ENCODE measurements at places on chromosomes 3 and 15.

DNA sequence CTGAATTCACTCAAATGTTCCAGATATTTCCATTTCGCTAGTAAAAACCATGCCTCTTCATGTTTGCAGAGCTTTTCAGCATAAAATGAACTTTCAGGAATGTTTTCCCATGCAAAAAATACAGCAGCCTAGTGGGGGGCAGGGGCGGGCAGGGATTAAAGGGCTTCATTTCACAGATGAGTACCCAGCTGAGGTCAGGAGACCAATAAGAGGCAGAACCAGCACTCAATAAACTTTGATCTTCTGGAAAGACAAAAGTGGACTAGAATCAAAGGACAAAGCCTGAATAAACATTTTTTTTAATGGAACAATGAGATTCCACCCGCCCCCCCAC lies 8.0 kb downstream of the KLHL25 start:
- no peak for DNase-seq

- DNase-seq: no peak
Observed at GRCh38 chr3:61877359-61878138, 316.2 kb downstream of the PTPRG start.

DNA sequence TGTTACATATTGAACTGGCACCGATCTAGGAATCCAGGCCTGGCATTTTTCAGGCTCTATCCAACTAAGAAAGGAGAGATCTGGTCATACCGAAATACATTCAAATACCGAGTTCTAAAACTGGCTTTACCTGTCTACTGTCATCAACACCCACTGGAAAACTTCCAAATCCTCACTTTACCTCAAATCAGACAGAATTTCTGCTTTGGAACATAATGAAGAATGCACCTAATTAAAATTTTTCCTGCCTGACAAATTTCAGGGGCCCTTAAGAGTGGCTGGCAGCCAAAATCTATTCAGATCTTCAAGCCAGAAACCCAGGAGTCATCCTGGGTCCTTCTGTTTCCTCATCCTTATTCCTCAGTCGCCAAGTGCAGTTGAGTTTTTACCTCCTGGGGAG lies 198.6 kb upstream of the FEZF2 start:
- DNase-seq: no peak

DNA sequence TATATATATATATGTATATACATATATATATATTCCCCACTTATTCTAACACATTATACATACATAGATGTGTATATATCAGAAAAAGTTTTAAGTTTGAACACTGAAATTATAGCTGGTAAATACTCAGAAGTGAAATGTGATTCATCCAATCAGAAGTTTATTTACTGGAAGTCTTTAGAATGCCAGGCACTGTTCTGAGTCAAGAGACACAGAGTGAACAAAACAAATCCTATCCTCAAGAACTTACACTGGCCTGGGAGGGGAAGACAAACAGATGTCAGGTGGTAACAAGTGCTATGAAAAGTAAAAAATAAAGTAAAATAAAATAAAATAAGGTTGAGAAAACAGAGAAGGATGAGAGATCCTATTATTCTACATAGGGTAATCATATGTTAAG lies 13.4 kb downstream of the DHX36 start:
- no peak for DNase-seq

GRCh38 chr15:71201477-71201876 lies 86.2 kb downstream of the THSD4 start:
- DNase-seq: peak; percentile 93

DNA sequence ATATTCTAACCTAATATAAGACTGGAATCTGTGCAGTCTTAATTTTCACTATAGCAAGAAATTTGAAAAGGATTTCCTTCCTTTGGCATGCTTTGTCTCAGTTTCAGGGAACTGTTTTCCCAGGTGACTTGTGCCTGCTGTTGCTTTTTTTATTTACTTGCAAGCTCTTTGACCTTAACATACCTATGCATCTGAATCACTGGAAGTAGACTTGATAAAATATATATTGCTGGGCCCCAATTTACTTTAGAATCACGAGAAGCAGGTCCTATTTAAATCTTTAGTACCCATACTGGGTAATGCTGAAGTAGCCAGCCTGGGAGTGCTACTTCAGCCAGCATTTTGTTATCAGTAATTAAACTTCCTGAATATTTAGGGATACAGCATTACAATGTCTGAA lies 257.9 kb upstream of the ALCAM start:
- no peak for DNase-seq

- DNase-seq: no peak
Observed at GRCh38 chr15:41465822-41466421, 27.8 kb upstream of the ITPKA start.

DNA sequence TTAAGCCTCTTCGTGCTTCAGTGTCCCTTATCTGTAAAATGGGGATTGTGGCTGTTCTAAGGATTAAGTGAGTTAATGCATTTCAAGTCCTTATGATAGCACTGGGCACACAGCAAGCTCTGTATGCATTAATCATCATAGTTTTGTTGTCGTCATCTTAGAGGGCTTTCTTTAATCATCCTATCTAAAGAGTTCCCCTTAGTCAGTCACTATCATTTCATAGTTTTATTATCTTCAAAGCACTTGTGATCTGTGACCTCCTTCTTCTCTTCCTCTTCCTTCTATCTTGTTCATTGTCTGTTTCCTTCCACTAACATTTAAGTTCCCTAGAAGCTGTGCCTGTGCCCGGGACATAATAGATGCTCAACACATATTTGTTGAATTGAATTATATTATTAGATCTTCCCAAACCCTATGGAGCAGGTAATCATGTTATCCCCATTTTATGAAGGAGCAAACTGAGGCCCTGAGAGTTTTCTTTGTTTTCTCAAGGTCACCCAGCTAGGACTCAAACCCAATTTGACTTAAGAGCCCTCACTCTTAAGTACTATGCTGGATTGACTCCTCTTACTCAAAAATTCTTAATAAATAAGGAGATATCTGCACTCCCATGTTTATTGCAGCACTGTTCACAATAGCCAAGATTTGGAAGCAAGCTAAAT lies 24.1 kb downstream of the DUOX2 start:
- DNase-seq: no peak

DNA sequence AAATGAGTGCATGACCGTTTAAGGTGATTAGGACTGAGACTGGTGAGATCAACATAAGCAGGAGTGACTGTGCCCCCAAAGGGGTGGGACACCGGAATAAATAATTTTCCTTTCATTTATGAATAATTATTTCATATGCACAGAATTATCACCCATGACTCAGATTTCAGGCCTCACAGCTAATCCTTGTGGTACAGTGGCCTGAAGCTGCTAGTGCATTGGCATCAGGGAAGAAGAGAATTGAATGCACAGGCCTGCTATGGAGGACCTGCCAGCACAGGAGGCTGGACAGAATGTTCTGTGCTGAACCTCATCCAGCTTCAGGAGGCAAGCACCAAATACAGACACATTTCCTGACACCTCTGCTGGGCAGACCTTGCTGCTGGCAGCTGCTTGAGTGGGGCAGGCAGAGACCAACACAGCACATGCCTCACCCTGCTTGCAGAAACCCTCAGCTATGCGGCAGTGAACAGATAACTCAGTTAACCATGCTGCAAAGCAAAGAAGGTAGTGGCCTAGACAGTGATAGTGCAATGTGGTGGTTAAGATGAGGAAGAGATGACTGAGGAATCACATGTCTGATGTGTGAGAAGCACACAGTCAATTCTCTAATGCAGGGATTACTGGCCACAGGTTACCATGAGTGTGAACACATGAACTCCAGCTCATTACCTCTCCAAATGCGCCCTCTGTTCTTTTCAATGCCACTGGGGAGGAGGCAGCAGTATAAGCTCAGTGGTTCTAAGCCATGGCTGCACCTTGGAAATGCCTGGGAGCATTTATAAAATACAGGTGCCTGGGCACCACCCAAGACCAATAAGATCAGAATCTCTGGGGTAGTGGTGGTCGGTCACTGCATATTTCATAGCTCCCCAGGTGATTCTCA lies 68.1 kb upstream of the SCN5A start:
- no peak for DNase-seq

GRCh38 chr15:62809115-62809967 lies 233.2 kb upstream of the TPM1 start:
- DNase-seq: no peak

- DNase-seq: no peak
Observed at GRCh38 chr3:163573324-163573723, 1505.0 kb downstream of the SI start.

DNA sequence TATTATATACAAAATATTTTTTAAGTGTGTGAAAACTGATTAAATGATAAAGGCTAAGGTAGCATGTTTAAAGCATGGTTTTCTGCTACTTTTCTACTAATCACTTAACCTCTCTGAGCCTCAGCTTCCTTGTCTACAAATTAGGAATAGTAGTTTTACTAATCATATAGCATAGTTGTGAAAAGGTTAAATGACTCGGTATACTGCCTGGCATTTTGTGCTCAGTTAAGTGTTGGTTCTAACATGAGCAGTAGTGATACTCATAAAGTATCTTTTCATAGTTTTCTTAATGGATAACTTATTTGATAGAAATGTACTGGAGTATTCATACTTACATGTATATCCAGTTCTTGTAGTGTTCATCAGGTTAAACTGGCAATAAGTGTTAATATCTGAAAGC lies 13.6 kb downstream of the RASA2 start:
- DNase-seq: no peak

GRCh38 chr15:100740138-100740537 lies 137.7 kb downstream of the ASB7 start:
- peak; percentile 4 for DNase-seq

DNA sequence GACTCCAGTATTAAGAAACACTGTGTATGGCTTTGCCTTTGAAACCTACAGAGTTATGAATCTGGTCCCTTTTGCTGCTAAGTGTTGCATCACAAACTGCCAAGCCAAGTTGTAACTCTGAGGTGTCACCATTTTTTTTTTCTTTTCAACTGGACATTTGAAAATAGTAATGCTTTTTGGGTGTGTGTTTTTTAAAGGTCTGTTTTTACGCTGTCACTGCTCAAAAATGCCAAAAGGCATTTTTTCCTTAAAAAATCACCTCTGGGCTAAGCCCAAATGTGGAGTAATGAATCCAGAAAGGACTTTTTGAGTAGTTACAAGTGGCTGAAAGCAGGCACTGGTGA lies 9.5 kb downstream of the SMAD3 start:
- DNase-seq: no peak

- no peak for DNase-seq
Observed at GRCh38 chr3:108152274-108152673, 61.4 kb upstream of the CD47 start.

DNA sequence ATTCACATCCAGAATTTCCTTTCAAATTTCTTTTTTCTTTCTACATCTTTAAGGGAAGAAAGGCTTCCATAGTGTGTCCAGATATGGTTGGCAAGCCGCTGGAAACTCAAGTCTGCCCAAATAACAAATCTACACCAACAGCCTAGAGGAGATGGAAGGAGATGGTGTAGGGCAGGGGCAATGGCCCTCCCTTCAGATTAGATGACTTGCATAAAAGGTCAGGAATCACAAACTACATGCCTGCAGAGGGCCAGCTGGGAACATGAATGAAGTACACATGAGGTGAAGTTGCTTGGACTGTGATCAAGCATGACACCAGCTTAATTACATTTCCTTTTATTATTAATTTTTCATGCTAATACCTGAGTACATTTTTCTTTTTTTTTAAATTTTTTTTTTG lies 10.2 kb downstream of the SLC27A2 start:
- no peak for DNase-seq

GRCh38 chr3:13111873-13112520 lies 38.8 kb upstream of the IQSEC1 start:
- DNase-seq: no peak

- DNase-seq: no peak
Observed at GRCh38 chr15:85761635-85762034, 33.1 kb downstream of the KLHL25 start.

- DNase-seq: no peak
Observed at GRCh38 chr15:91966194-91966552, 112.7 kb downstream of the SLCO3A1 start.

DNA sequence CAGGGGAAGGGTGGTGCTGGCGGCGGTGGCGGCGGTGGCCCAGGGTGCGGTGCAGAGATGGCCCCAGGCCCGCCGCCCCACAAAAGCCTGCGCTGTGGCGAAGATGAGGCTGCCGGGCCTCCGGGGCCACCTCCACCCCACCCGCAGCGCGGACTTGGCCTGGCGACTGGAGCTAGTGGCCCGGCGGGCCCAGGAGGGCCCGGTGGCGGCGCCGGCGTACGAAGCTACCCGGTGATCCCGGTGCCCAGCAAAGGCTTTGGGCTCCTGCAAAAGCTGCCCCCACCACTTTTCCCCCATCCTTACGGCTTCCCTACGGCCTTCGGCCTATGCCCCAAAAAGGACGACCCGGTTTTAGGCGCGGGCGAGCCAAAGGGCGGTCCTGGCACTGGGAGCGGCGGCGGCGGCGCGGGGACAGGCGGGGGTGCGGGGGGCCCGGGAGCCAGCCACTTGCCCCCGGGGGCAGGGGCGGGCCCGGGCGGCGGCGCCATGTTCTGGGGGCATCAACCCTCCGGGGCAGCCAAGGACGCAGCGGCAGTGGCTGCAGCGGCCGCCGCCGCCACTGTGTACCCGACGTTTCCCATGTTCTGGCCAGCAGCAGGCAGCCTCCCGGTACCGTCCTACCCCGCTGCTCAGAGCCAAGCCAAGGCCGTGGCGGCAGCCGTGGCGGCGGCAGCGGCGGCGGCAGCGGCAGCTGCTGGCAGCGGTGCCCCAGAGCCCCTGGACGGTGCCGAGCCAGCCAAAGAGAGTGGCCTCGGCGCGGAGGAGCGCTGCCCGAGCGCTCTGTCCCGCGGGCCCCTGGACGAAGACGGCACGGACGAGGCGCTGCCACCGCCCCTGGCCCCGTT lies 1.6 kb downstream of the SKOR1 start:
- DNase-seq: no peak

GRCh38 chr3:111539351-111540331 lies 2.4 kb upstream of the CD96 start:
- DNase-seq: peak; percentile 21

- peak; percentile 39 for DNase-seq
Observed at GRCh38 chr3:193605876-193606275, 12.9 kb downstream of the OPA1 start.

DNA sequence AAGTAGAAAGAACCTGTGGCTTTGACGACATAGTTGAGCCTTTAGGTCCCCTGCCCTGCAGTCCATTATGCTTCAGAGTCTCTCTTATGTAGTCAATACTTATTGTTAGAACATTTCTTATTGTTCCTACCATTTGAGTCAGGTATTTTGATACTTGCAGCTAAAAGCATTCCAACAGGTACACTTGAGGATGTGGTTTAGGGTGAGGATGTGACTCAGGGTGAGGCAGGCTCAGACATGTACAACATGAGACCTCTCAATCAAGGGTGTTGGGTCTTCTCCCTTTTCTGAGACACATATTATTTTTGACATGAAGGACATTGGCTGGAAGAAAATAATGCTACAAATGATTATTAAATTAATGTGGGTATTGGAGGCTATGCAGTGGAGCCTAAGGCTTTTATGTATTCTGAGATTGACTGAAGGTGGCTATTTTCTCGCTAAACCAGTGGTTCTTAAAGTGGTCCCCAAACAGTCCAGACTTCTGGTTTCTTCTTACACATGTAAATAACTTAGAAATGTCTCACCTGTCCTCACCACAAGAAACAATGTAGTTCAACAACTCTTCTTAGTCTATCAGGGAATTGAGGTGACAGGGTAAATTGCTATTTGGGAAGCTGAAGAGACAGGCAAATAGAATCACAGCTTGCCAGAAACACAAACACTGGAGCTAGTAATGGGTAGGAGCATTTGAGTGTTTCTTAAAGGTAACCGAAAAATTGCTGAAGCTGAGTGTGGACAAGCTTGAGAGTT lies 135.5 kb upstream of the ZPLD1 start:
- DNase-seq: no peak

- DNase-seq: peak; percentile 20
Observed at GRCh38 chr3:133944641-133945380, 49.1 kb upstream of the RAB6B start.
